GM04504 (cell line): ENCODE measurements at places on chromosomes 11 and 22.
A peak's percentile ranks its signal among the peaks of the same experiment; 100 is the strongest.

GRCh38 chr11:44581246-44581645, 15.8 kb downstream of the CD82 start:
- no peak for DNase-seq

GRCh38 chr11:85810871-85811611, at the start of gene SYTL2:
Gene SYTL2, minus strand, starts transcription at chr11:85811141. Its CDS starts 53,416 bp downstream, at chr11:85757725.
- DNase-seq: peak; percentile 48

GRCh38 chr22:37844904-37845329, 783 bp upstream of the ANKRD54 start:
- DNase-seq: no peak

DNA sequence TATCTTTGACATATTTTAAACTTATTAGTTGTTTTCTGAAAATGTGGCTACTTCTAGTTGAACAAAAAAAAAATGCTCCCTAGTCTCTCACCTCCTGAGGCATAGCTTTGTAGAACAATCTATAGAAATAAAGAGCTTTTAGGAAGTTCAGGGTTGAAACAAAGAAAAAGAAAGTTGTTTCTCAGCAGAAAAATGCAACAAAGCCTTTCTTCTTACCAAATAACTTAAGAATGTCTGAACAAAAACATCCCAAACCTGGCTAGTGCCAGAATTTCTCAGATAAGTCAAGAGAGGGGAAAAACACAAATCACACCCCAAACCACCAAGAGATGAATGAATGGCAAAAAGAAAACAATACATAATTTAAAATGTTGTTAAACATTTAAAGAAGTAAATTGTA, 114.1 kb downstream of the MAML2 start:
- DNase-seq: no peak

DNA sequence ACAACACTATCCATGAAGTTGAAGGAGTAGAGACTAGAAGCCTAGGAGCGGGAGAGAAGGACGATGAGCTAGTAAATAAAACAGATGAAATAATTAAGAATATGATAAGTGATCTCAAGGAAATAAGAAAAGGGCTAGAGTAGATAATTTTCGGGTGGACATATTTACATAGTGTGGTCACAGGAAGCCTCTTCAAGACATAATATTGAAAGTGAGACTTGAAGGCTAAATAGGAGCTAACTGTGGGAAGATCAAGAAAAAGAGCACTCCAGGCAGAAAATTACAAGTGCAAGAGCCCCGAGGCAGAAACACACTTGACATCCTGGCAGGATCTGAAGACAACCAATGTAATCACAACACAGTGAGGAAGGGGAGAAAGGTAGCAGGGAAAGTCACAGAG, 11.9 kb upstream of the PPFIBP2 start:
- no peak for DNase-seq

DNA sequence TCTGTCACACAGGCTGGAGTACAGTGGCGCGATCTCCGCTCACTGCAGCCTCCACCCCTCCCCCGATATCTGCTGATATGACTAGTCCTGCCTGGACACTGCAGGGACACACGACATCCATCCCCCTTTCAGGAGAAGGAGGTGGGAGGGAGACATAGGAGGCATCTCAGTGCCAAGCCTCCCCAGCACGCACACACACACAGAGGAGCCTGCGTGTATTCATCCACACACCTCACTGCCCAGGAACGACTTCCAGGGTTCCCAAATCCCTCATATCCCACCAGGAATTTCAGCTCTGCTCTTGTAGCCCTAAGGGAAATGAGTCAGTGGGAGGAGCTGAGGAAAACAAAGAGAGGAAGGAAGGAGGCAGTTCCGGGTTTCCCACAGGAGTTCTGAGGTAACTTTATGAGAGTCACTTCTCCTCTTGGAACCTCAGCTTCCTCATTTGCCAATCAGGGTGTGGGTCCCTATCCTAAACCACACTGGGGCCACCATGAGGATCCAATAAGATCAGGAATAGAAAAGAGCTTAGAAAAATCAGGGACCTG, 37.2 kb upstream of the ACER3 start:
- DNase-seq: no peak

- DNase-seq: no peak
Observed at GRCh38 chr11:102318469-102318868, 1.2 kb downstream of the BIRC3 start.

GRCh38 chr11:18145025-18145424, 12.7 kb downstream of the MRGPRX3 start:
- no peak for DNase-seq

DNA sequence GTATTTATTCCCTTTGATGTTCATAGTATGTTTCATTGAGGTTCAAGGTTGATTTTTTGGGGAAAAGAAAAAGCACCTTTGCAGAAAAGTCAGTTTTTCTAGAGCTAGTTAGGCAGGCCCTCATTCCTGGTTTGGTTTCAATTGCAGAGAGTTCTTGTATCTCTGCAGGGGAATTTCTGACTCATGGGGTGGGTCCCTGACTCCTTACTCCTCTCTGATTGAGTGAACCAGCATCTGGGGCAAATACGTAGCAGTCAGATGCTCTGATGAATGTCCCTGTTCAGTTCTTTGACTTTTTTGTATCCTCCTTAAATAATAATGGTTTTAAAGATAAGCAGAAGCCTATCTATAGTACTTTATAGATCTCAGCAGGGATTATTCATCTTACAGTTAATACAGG, 7.7 kb upstream of the NCR3LG1 start:
- peak; percentile 61 for DNase-seq

GRCh38 chr22:30277547-30278344, 11.1 kb upstream of the OSM start:
- DNase-seq: peak; percentile 50

DNA sequence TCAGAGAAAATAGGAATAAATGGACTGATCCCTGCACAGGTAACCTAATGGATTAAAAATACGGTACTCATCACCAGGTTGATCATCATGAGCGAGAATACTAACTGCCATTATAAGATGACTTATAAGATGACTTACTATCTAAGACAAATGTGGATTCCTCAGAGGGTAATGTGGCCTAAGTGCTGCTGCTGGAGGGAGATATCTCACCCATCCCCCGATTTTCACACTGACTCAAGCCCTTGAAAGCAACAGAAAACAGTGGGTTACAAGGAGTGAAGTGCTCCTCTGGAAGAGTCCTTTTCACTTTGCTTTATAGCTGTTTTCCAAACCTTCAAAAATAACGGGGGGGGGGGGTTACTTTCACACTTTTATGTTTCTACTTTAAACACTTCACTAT, 920 bp downstream of the TMEM218 start:
- DNase-seq: no peak

- no peak for DNase-seq
Observed at GRCh38 chr11:46278387-46279125, 1.1 kb downstream of the CREB3L1 start.

DNA sequence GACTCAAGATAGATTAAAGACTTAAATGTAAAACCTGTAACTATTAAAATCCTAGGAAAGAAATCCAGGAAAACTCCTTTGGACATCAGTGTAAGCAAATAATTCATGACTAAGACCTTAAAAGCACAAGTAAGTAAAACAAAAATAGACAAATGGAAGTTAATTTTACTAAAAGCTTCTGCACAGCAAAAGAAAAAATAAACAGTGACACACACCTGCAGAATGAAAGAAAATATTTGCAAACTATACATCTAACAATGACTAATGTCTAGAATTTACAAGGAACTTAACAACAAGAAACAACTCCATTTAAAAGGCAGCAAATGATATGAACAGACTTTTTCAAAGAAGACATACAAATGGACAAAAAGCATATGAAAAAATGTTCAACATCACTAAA, 359.1 kb downstream of the LUZP2 start:
- DNase-seq: no peak

DNA sequence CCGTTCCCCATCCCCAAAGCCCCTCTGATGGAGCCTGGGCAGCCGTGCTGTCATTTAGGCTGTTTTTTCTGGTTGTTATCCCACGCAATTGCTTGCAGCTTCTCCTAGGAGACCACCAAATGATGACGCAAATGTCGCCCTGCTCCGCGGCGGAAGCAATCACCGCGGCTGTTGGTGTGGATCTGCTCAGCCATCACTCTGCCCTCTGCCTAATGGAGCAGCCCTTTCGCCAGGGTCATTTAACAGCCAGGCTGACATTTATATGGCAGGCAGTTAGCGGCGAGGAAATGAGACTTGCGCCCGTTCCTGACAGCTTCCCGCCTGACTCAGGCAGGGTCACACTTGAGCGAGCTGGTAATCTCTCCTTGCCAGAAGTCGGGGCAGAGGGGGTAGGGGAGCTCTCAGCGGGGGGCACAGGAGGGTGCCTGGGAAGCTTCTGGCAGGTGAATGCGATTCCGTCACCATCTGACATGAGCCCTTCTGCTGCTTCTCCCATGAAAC, 97.9 kb upstream of the RTL6 start:
- no peak for DNase-seq
